Activated CD8-positive, alpha-beta memory T cell treated with anti-CD3 and anti-CD28 coated beads for 36 hours (primary cell): ENCODE measurements at places on chromosomes 3 and 15. TPM values are rescaled to one million over a fixed set of nuclear protein-coding genes. Genes with fewer than 3 reads are reported as not detected.

PARP3 gene
- total RNA-seq = 9.7 TPM

MRAS gene
- not detected for total RNA-seq

AMT gene
- 0.99 TPM for total RNA-seq

LTK gene
- 0.11 TPM for total RNA-seq

TM6SF1 gene
- total RNA-seq = 2.1 TPM

BUB1B gene
- total RNA-seq = 65.4 TPM

NEO1 gene
- 7.6 TPM for total RNA-seq
